Fibroblast of the conjunctiva (primary cell): ENCODE measurements at places on chromosomes 2 and 18.

GRCh38 chr2:202723746-202724145, 89.0 kb downstream of the FAM117B start:
- DNase-seq: no peak

DNA sequence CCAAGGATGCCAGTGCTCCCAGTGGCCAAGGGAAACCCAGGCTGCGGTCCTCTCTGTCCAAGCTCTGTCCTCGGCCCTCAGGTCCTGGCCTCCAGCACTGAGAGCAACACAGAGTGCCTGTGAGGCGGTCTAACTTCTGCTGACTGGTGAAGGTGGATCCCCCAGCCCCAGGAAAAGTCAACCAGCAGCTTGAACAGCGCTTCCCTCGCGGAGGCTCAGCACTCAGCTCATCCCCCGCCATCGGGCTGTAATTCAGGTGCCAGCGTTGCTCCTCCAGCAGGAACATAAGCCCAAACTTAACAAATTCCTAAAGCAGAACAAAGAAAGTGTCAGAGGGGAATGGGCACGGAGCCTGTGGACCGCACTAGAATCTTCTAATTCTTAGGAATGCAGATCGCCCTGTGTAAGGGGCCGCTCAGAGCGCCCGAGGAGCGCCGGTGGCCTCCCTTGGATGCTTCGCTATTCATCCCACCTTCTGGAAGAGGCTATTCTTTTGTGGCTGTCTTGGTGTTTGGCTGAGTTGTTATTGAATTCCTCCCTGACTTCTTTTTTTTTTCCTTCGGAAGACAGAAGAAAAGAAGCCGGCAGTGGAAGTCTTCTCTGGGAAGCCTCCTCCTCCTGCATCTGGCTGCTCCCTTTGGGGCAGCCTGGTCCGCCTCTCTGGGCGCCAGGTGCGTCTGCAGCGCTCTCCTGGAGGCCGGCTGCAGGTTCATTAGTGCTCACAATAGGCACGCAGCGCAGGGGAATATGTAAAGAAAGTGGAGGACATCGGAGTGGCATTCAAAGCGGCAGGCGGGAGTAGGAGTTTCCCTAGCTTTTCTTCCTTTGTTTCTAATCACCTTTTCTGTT, 905.6 kb downstream of the TSN start:
- no peak for DNase-seq

DNA sequence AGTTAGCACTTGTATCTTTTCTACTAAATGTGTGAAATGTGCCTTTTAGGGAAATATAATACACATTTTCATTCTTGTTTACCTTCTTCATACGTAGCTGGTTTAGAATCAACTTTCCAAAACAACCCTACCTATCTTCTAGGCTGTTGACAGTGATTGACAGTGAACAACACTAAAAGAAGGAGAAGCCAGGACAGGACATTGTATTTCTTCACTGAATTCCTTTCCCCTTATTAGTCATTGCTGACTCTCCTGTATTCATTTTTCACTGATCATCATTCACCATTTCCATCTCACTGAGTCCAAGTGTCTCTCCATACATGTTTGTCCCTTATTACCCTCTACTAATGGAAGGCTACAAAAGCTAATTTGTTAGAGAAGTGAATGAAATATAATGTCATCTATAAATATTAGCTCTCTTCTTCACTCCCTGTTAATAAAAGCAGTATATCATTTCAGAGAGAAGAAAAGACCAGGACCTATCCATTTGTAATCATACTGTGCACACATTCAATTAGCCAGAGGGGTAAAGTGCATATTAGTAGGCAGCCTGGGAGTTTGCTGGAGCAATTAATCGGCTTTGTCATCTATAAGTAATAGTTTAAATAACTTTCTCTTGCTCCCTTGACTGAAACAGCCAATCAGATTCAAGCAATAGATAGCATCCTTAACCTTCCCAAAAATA, 192.5 kb upstream of the FOSL2 start:
- DNase-seq: no peak

- DNase-seq: no peak
These were observed 700.7 kb downstream of the SATB2 start for GRCh38 chr2:198757069-198757468.

DNA sequence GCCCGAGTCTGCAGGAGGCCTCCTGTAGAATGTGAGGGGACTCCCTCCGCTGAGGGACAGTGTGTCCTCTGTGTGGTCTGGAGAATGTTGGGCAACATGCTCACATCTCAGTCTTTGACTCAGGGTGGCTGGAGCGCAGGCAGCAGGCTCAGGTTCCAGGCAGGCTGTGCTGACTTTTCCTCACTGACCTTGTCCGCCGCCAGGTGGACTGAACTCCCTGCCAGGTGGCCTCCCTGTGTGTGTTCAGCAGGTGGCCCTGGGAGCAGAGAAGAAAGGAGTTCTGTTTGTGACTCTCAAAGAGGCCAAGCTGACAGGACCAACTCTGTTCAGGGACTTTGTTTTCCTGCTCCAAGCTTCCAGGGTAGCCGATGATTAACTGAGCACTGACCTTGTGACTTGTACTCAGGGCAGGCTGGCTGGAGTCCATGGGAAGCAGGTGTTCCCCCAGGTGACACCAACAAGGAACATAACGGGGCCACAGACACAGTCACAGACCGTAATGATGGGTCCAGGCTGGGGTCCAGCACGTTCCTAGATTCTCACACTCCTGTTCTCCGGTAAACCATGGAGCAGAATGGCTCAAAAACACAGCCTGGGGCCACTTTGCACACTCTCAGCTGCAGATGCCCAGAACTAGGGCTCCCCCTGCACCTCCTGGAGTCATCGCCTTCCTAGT, 439.8 kb downstream of the RNF144A start:
- DNase-seq: no peak

GRCh38 chr18:79387214-79387613, 8.5 kb upstream of the NFATC1 start:
- no peak for DNase-seq

- DNase-seq: no peak
These were observed 83.7 kb downstream of the SOCS6 start for GRCh38 chr18:70372450-70373041.

DNA sequence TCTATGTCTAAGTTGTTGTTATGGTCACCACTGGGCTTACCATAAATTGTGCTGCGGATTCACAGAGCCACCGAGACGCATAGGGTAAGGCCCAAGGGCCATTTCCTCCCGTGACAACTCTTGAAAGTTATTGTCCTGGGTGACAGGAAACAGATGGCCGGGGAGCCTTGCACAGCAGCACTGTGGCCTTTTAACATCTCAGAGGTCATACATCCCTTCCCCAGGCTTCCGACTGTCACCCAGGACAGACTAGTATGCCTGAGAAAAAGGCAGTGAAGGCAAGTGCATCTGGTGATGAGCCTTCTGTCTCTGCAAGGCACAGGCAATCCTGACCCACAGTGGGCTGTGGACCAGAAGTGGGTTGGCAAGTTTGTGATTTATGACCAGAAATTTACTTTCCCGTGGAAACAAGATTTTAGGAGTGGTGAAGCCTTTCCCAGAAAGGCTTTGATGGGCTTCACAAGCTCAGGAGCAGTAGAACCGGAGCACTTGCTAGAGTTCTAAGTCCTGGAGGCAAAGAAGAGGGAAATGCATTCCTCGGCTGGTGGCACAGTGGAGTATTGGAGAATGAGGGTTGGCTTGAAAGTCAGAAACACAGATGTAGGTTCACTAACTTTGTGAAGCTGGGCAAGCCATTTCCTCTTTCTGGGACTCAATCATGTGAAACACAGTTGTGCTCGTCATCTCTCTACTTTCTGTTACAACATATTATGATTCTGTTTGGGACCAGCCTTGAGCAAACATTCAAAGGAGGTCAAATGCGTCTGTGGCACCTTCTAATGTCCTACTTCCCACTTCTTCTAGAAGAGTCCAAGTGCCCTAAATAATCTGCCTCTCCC, 2.0 kb upstream of the CAPN14 start:
- DNase-seq: no peak

GRCh38 chr2:32715391-32715841, 87.6 kb downstream of the TTC27 start:
- DNase-seq: no peak

GRCh38 chr18:6355789-6356589, 58.7 kb downstream of the L3MBTL4 start:
- DNase-seq: no peak
